ENCODE measurements at places on chromosomes 2 and 18.

DNA sequence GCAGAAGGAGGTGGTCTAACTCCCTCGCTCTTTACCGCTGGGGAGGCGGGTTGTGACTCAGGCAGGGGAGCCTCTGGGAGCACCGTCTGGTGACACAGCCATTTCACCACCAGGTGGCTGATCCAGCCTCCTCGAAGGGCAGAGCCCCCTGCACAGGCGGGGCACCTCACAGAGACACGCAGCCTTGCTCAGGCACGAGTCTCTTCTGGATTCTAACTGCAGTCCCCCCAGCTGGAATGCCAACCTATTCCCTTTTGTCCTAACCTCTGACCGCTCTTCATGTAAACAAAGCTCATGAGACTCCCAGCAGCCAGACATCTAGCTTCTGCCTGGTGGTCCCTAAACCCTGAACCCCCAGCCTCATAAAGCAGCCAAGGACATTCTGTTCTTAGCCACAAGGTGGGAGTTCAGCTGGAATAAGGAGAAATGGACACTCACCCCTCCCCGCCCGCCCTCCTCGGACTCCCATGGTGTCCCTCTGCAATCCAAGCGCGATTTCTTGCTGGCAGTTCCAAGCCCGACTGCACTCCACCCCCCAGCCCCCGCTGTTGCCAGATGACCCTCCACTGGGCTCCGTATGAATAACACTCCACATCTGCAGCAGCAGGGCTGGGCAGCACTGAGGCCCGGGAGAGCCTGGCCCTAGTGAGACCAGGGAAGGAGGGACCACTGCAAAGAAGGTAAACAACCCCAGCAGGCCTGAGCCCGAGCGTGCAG is 84.3 kb downstream of the TNS1 start:
- no peak for DNase-seq

DNA sequence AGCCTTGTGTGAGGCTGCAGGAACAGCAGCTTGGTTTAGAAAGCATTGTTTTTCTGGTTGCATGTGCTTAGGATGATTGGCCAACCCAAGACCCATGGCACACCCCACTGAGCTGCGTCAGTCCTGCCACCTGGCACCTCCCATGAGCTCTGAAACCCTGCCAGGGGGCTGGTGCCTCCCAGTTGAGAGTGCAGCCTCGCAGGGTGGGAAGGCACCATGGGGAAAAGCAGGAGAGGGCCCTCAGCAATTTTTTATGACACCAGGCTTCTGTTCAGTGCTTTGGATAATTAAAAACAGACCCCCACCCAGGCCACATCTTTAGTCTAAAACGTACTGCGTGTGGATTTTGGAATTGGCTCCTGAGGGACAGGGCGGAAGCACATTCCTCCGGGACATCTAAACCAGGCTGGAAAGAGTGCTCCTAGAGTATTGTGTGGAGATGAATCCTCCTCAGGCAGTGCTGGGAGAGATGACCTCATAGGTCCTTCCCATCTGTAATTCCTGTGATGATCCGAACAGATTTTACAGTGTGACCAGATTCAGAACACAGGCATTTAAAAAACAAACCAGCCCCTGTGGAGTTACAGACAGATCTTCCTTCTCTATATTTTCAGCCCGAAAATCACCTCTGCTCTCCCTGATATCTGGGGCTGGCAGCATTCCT is 438.3 kb downstream of the ZNF521 start:
- DNase-seq: peak; percentile 53

DNA sequence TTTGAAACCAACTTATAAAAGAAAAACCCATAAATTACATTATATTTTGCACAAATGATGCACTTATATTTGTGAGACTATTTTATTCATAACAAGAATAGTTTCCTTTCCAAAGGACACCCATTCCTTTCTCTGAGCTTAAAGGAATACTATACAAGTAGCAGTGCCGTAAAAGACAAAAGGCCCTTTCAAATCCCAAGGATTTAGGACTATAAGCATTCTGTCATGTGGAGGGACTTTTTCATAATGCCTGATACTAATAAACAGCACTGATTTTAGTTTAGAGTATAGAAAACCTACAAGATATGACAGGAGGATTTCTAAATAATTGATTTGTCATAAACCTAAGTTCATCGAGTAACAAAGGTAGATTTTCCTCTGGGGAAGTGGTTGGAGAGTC is 1134.2 kb upstream of the ZEB2 start:
- DNase-seq: no peak

DNA sequence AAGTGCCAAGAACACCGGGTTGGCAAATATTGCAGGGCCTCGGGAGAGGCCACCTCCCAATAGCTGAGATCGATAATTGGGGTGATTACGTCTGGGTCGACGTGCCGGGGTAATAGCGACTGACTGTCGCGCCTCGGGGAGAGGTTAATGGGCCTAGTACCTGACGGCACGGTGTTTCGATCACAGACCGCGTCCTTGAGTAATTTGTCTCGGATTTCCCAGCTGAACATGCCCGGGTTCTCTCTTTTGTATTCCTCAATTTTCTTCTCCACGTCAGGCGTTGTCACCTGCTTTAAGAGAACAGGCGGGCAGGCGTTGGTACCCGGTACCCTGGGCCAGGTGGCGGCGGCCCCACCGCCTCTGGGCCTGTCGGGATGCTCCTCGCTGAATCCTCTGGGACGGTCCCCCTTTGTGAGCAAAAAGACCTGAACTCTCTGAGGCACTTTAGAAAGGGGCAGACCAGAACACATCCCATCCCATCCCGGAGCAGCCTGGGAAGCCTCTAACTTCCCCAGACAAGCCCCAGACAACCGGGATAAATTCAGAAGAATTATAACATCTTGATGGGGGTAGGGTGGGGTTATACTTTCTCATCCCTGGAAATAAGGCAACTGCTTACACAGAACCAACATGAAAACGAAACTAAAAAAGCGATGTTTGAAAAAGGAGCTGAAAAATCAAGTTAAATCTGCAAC is 3.3 kb downstream of the PAX3 start:
- DNase-seq: peak; percentile 17

- peak; percentile 57 for DNase-seq
Measured at GRCh38 chr2:7825591-7826312, 856.1 kb upstream of the ID2 start.

GRCh38 chr18:3151399-3152264 is 68.1 kb downstream of the MYOM1 start:
- peak; percentile 37 for DNase-seq

DNA sequence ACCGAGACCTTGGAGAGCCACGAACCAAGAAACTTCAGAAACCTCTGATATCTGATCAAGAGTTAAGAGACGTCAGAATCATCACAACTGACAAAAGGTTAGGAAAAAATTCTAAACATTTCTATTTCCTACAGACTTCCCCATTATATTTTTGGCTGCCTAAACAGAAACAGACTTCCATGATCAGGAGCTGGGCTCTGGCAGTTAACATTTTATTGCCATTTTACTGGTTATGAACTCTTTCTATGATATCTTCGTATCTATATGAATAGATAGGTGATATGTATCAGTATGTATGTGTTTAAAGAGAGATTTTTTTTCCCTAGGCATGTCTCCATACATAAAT is 31.1 kb upstream of the PPP1R1C start:
- peak; percentile 33 for DNase-seq

DNA sequence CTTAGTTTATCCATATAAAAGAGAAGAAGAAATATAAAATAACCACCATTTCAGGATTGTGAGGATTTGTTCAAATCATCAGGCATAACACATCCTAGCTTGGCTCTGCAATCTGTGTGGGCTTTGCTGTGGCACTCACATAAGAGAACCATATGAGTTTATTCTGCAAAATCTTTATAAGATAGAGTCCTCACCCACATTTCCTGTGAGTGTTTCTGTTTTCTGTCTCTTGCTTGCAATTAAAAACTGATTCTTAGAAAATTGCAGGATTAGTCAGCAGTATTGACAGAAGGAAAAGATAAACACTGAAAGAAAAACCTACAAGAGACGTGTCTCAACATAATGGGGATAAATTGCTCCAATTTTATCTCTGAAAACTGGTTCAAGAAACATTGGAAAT is 258.5 kb downstream of the RND3 start:
- no peak for DNase-seq

DNA sequence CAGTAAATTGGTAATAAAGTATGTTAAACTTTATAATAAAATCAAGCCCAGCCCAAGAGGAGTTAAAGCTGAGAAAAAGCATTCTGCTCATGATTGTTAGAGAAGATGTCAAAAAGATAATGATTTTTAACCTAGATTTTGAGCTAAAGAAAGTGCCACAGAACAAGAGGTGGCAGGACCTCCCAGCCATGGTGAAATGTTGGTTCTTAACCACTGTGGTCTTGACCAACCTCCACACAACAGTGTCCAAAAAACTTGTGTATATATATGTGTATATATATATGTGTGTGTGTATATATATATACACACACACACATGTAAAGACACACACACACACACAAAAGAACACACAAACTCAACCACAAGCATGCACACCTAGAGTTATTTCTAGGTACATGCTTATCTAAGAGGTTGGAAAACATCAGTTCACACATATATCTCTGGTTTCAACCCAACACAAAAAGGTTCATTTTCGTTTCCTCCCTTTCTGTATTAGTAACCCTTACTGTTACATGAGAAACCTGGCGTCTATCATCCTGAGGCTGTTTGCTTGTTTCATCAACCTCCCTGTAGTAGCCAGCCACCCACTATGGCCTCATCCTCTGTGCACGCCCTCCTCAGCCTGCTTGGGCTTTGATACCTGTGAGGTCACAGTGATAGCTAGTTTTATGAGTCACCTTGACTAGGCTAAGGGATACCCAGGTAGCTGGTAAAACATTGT is 631.8 kb upstream of the ID2 start:
- no peak for DNase-seq

GRCh38 chr2:88236666-88237065 is 66.5 kb downstream of the THNSL2 start:
- no peak for DNase-seq

GRCh38 chr2:1556776-1557466 is 143.7 kb downstream of the TPO start:
- DNase-seq: peak; percentile 46

GRCh38 chr2:4214444-4215205 is 511.2 kb downstream of the DCDC2C start:
- no peak for DNase-seq

DNA sequence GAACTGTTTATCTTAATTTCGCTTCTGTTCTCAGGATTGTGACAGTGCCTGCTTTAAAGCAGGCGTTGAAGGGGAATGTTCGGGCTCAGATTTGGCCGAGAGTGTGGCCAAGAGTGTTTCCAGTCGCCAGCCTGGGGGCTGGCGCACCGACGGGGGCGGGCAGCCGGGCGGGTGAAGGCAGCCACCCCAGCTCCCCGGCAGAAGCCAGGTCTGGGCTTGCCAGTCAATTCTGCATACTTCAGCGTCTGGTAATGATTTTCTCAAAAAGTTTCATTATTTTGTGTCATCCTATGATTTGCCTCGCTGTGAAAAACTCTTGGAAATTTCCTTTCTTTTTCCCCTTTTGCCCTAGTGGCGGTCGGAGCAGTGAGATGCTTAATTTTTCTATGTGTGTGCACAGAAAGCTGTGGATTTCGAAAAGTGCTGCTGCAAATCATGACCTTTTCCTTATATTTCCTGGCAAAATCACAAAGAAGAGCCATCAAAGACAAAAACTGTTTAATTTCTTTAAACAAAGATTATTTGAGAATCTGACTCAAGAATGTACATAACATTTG is 856 bp downstream of the FAM228A start:
- no peak for DNase-seq

DNA sequence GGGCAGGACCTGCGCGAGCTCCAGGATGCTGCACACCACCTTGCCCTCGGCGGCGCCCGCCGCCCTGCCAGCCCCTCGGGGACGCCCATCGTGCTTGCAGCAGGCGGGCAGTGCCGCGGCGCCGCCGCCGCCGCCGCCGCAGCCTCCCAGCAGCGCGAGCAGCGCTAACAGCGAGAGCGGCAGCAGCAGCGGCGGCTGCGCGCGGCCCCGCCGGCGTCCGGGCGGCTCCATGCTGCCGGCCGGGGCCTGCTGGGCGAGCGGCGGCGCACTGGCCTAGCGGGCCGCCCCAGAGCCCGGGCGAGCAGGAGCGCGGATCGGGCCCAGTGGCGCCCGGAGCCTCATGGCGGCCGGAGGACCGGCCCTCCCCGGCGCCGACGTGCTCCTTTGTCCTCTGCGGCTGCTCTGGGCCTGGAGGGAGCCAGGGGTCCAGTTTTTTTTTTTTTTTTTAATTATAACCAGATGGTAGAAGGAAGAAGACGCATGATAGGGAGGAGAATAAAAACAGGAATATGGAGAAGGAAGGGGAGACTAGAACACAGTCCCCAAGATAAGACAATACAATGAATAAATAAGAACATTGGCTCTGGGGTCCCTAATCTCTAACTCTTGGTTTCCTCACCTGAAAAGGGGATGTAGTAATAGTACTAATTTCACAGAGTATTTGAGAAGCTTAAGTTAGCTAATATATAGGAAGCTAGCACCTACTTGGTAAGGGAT is 17.1 kb upstream of the ANKRD62 start:
- DNase-seq: peak; percentile 18

All from fibroblast of upper back skin (primary cell).